RCC 7860 (cell line): ENCODE measurements at places on chromosomes 4 and X.

DNA sequence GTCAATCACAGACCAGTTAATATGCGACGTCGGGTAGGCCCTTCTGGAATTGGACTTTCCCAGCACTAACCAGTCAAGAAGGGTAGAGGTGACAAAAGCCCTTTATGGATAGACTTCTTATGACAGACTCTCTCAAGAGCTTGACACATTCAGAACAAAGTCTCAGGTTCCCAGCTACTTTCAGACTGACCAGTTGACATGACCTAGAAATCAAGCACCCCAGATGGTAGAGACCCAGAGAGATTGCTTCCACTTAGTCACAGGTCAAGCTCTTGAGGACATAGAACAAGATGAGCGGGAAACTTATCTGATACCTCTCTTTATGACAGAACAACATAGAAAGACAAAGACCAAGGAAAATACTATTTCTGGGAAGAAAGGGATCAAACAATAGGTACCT, 21.4 kb upstream of the HERC6 start:
- DNase-seq: no peak

GRCh38 chrX:128106630-128107029, 54.4 kb upstream of the ACTRT1 start:
- no peak for DNase-seq

DNA sequence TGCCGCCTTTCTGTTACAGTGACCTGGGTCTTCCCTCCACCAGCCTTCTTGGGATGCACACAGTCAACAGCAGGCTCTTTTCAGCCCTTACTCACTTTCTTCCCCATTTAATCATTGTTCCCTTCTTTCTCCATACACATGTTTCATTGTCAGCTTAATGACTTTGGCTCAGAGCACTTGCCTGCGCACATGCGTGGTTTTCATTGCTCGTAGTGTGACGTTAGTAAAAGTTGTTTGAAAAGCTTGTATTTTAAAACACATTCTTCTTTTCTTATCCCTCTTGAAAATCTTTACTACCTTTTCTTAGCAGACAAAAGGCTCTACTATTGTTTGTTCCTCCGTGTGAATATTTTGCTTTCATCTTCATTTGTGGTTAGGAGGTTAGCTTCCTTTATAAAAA, 19.7 kb upstream of the SCOC start:
- no peak for DNase-seq

- no peak for DNase-seq
Observed at GRCh38 chrX:71082124-71082647, 13.5 kb upstream of the FOXO4 start.

DNA sequence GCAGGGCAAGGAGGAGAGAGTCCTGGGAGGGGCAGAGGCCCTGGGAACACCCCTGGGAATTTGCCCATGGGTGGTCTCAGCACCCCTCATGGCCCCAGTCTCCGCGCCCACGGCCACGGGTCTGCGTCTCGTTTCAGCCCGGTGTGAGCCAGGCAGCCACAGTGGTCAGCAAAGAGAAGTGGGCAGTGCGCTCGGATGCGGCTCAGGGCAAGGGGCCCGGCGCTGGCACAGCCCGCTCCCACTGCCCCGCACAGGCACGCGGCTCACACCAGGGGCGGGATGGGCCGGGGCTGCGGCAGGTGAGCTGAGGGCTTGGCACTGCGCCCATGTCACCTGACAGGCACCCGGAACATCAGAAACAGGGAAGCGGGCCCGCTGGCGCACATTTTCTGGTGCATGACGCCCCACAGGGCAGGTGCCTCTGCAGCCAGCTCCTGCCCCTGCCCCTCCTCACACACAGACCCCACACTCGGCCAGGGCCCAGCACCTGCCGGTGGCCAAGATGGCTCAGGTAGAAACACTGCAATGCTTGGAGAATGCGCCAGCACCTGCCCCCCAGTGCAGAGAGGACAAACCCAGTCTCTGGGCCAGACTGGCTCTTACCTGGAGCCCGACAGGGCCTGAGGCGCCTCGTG, 41.9 kb upstream of the MXD4 start:
- DNase-seq: no peak

DNA sequence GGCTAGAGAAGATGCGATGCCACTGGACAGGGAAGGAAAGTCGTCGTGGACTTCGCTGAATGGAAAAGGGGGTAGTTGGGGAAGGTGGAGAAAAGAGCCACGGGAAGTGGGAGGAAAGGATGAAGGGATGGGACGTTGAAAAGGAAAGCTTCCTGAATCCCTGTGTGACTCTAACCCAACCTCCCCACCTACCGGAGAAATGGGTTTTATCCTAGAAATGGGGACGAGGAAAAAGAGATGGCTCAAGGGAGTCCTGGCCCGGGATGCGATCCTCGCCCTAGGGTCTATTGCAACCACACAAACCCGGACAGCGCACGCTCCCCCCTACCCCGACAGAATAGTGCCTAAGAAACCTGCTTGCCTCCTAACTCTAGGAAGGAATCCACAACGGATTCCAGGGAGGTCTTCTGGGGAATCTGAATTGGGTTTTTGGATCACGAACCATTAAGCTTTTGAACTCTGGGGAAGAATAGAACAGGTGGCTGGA, 738 bp upstream of the TSPAN5 start:
- peak; percentile 6 for DNase-seq

DNA sequence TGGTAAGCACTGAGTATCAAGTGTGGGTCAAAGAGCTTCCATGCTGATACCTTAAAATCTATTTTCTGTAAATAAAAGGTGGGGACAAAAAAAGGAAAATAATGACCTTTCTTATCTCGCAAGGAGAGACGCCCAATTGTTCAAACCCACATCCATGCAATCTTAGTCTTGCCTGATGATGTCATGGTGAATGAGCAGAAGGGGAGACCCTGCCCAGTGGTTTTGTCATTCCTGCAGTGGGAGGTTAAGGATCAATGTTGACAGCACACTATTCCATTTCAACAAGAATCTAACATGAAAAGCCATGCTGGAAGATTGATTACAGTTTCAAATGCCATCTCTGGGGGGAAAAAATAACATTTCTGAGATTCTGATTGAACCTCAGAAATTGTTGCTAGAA, 40.7 kb upstream of the PUDP start:
- no peak for DNase-seq

GRCh38 chr4:15479089-15479912, 9.6 kb downstream of the CC2D2A start:
- DNase-seq: peak; percentile 52

DNA sequence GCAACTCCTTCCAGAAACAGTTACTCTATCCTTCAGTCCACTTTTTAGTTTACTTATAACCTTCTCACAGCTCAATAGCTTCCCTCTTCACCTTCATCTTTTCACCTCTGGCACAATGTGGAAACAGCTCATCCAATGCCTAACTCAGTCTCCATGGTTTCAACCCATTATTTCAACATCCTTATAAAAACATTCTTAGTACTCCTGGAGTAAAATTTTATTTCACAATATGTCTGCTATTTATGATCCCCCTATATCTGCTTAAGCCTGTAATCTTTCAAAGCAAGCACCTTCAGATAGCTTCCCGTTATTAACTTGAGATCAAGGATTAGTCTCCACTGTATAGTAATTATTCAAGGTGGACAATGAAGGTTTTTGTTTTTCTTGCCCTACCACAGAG, 156.3 kb downstream of the GASK1B start:
- peak; percentile 18 for DNase-seq

DNA sequence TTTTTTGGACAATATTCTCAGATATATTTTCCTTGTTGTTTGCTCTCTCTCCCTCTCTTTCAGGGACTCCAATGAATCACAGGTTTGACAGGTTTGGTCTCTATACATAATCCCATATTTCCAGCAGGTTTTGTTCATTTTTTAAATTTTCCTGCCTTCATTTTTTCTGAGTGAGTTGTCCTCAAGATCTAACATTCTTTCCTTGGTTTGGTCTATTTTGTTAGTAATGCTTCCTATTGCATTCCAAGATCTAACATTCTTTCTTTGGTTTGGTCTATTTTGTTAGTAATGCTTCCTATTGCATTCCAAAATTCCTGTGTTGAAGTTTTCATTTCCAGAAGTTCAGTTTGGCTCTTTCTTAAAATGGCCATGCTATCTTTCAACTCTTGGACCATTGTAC, 45.3 kb upstream of the ZMAT1 start:
- DNase-seq: no peak

DNA sequence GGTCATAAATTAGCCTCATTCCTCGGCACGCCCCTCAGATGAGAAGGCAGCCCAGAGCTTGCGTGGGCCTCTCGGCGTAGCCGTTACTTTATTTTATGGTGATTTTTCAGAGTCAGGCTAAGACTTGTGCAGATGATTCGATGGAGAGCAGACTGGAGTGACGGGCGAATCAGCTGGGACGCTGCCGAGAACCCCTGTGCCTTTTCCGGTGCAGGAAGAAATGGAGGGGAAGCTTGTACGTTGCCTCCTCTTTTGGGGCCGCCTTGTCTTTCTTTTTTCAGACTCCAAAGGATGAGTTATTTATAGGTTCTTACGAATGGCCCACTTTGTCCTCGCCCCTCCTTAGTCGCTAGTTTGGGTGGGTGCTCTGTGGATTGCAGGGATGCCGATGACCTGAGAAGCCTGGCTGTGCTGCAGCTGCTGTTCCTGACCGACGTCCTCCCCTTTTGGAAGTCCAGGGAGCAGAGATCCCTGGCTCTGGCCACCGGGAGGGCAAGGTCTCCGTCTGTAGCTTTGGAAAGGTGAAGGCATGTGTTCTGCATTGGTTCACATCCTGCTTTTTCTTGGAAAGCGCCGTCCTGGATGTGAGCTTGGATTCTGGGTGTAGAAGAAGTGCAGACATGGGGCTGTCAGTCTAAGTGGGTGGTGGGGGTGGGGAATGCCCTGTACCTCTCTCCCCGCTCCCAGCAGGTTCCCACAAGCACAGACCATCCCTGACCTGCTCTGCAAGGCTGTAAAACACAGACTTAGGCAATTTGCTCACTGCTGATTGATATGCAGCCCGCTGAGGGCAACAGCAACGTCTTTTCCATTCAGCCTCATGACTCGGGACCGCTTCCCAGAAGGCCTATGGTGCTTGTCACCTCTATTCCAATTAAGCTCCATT, 9.3 kb downstream of the SORCS2 start:
- no peak for DNase-seq
